ENCODE measurements at places on chromosomes 13 and 19. TPM values are rescaled to one million over a fixed set of nuclear protein-coding genes. Genes with fewer than 3 reads are reported as not detected.

The CCDC169 gene
- total RNA-seq: 2.2 TPM

The GNG7 gene
- 2.5 TPM for total RNA-seq

The NPAS1 gene
- total RNA-seq: 1.0 TPM

The ZNF285 gene
- total RNA-seq: 5.6 TPM

DNA sequence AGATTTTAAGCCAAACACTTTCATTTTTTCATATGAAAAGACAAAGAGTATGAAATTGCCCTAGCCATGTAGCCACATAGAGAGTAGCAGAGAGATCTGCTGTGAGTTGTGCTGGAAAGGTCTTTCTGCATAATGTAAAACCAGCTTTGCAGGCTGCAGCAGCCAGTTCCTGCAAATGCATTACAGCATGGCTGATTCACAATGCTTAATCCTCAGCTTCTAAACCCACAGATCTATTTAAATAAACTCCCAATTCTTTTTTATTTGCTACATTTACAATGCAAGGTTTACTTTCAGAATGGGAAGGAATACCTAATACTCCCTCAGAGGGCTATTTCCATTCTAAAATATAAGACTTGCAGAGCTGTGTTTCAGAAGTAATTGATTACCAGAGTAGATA, 185.6 kb upstream of the STARD13 start:
- DNase-seq: no peak

DNA sequence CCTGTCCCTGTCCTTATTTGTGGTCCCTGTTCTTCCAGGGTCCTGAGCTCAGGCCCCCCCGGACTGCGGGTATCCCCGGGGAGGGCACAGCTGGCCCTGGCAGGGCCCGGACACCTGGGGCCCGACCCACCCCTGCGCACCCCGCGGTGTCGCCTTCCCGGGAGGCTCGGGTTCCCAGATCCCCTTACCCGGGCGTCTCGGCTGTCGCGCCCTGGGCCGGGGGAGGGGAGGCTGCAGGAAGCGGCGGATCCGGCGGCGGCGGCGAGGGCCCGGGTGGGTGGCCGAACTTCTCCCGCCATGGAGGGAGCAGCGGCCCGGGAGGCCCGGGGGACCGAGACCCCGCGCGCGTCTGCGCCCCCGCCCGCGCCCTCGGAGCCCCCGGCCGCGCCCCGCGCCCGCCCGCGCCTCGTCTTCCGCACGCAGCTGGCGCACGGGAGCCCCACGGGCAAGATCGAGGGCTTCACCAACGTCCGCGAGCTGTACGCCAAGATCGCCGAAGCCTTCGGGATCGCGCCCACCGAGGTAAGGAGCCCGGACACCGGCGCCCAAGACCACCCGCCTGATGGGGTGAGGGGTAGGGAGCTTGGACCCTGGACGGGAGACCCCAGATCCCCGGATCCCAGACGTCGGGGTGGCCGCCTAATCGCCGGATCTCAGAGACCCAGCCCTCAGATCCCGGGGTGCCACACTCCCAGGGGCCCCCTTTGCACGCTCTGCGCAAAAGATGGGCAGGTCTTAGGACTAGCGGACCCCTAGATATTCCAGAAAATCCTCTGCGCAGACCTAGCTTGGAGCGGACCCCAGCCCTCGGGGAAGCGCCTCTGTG, at the start of gene GIPC3:
Gene GIPC3, plus strand, starts transcription at position 178 of the 826 bp plus-strand sequence. Its CDS starts 120 bp downstream, at position 298.
- no peak for DNase-seq

GRCh38 chr13:19634256-19634740, 839 bp downstream of the MPHOSPH8 start:
- no peak for DNase-seq

- no peak for DNase-seq
These were observed 29.9 kb downstream of the EFNA2 start for GRCh38 chr19:1315470-1316166.

GRCh38 chr13:25923217-25924085, 128.4 kb downstream of the SHISA2 start:
- no peak for DNase-seq

DNA sequence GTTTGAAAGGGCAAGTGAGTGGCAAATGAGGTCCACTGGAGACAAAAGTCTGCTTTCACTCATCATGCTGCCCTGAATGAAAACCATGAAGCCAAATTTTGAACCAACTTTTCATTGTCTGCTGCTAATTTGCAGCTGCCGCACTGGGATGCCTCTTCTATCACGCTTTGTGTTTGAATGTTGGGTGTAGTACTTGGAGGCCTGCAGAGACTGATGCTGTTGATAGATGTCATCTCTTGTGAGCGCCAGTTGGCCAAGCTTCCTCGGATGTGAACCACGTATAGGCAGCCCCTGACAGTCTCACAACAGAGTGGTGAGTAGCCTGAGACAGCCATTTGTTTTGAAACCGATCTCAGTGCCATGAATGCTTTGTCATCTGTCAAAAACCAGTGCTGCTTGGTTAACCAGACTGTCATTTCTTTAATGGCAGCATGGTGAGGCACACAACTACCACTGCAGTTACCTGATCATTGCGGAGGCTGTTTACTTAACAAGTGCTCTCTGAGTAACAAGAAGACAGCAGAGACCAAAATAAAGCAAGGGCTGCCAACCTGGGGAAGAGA, 31.2 kb upstream of the SLC10A2 start:
- no peak for DNase-seq

DNA sequence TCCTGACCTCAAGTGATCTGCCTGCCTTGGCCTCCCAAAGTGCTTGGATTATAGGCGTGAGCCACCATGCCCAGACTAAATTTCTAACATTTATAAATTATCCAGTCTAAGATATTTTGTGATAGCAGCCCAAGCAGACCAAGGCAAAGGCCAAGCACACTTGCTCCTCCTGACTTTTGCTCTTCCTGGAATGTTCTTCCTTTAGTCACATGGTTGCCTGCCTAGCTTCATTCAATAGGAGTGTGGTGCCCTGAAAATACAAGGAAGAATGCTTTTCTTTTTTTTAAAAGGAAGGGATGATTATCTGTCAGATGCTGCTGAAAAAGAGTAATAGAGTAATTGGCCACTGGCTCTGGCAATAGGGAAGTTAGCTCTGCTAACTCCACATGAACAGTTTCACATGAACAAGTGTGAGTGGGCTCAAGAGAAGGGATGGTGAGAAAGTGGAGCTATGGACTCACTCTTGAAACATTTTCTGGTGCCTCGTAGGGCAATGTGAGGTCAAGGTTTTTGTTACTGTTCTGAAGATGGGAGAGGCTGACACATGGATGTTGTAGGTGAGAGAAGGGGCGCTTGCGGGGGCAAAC, 47.1 kb downstream of the USPL1 start:
- no peak for DNase-seq

GRCh38 chr13:43953370-43953769, 73.7 kb downstream of the LACC1 start:
- no peak for DNase-seq

- DNase-seq: no peak
These were observed 480.2 kb upstream of the MIR17HG start for GRCh38 chr13:90867336-90867683.

GRCh38 chr13:41641429-41641828, 184.1 kb downstream of the RGCC start:
- no peak for DNase-seq

DNA sequence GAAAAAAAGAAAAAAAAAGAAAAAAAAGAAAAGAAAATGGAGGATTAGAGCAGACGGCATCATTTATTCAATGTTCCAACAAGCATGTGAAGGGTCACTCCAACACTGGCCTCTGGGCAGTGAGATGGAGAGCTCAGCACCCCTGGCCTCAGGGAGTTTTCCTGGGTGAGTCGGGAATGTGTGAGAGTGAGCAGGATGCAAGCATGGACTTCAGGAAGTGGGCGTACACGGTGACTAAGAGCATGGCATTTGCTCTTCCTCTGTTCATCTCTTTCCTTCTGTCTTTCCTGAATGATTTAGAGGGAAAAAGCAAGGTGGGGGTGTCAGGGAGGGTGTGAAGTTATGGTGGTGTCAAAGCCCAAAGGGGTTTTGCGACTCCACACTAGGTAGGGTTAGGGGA, 682 bp upstream of the CABP5 start:
- DNase-seq: no peak

DNA sequence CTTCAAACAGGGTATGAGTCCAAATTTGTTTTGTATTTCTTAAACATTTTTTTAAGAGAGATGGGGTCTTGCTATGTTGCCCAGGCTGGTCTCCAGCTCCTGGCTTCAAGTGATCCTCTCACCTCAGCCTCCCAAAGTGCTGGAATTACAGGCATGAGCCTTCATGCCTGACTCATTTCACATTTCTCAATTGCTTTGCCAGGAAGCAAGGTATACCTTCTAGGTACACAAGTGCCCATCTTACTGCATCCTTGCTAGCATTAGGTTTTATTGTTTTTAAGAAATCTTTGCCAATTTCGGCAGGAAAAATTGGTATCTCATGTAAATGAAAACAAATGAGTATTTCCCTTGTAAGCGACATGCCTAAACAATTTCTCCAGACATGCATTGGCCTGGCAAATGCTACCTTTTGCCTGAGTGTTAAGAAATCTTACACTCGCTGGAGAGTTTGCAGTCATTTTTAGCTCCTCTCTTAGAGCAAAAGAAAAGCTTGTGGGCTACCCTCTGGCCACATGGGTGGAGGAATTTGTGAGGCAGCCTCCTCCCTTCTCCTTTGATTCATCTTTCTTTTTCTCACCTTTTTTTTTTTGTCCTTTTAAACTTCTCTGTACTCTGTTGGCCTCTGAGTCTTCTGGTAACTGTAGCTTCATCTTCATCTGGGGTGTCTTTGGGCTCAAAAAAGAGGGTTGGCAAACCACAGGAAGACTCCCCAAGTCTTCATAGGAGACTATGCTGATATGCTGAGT, 33.0 kb downstream of the ACTL9 start:
- DNase-seq: no peak

DNA sequence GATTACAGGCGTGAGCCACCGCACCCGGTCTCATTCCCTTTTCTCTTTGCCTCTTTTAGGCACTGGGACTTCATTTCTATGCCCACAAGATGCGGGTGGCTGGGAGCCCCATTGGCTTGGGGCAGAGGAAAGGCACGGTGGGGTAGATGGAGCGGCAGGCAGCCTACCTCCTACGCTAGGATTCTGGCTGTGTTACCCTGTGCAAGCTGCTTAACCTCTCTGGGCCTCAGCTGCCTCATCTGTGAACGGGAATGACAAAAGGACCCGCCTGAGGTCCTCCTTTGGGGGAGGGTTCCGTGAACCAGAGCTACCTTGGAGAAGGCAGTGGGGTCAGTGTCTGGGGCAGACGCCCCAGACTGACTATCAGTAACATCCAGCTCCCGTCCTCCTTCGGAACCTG, 9.3 kb upstream of the LINGO3 start:
- DNase-seq: no peak

GRCh38 chr13:99370481-99371275, 63.5 kb upstream of the GPR183 start:
- DNase-seq: no peak

- DNase-seq: no peak
These were observed 1096.1 kb downstream of the OLFM4 start for GRCh38 chr13:54124700-54125099.

DNA sequence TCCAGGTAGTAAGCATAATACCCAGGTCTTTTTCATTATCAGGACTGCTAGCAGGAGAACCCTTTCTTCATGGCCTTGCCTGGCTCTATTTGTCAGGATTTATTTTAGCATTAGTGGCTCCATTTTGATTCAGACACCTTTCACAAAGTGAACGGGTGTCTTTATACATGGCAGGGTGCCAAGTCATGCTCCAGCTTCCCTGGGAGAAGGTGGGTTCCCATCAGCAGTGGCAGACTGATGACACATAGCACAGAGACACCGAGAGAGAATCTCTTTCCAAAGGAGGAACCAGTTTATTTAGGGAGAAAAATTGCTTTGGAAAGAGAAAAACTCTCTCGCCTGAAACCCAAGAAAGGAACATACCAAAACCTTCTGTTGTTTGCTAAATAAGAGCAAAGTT, 135.3 kb upstream of the TMTC4 start:
- no peak for DNase-seq

DNA sequence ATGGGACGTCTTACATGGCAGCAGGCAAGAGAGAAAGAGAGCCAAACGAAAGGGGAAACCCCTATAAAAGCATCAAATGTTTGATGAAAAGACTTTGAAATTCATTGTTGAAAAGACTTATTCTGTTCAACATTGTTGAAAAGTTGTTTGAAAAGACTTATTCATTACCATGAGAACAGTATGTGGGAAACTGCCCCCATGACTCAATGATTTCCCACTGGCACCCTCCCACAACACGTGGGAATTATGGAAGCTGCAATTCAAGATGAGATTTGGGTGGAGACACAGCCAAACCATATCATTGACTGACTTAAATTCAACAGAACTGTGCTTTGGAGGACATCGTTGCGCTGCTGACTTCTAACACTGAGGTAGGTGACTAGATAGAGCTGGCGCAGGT, 48.0 kb upstream of the RCBTB2 start:
- no peak for DNase-seq

DNA sequence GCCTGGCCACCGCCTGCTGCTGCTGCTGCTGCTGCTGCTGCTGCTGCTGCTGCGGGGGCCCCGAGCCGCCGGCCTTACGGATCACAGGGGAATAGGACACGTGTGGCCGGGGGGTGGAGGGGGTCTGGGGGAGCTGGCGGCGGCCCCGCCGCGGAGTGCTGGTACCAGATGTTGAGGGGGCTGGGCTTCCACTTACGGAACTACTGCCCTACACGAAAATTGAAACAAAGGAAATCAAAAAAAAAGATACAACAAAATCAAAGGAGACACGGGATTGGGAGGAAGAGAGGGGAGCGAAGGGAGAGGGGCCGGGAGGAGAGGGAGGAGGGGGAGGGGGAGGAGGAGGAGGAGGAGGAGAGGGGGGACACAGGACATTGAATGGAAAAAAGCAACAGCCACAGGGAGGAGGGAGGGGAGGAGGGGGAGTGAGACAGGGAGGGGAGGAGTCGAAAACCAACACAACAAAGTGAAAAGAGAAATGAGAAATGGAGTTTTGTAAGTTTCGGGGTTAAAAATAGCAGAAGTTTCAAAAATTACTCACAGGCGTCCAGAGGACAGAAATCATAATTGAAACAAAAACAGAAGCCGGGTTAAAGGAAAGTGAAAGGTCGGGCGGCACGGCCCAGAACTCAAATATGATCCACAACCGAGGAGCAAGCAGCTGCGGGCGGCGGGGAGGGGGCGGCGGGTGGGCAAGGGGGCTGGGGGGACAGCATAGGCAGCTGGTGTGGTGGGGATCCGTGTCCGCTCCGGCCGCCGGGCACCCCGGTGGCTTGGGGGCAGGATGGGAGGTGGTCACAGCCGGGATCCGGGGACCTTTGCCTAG, 57.8 kb downstream of the IER2 start:
- DNase-seq: no peak

DNA sequence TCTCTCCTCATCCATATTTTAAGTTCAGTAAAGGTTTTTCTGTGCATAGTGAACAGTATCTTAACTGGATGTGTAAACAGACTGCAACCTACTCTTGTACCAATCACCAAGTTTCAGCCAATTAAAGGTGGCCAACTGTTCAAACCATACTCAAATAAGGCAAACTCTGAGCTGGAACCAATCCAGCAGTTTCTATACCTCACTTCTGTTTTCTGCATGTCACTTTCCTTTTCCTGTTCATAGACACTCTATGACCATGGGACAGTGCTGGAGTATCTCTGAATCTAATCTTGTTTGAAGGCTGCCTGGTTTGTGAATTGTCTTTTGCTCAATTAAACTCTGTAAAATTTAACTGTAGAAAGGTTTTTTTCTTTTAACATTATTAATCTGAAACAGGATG, 470.3 kb upstream of the SLITRK6 start:
- no peak for DNase-seq

All from chondrocyte (in vitro differentiated cells).